HepG2 (cell line): ENCODE measurements at places on chromosomes 6 and 20. TPM values are rescaled to one million over a fixed set of nuclear protein-coding genes. Genes with fewer than 3 reads are reported as not detected.

GRCh38 chr6:75943381-75943780 lies 129.1 kb downstream of the IMPG1 start:
- no peak overlapping the region for H3K4me3 ChIP-seq
- no peak overlapping the region for H3K27ac ChIP-seq
- no peaks in the 10 kb centered on the region for H3K36me3 ChIP-seq
- H3K27me3 ChIP-seq, result no peaks in the 10 kb centered on the region
- peaks cover 16% of the 10 kb centered on the region for H3K4me1 ChIP-seq

- H3K27ac ChIP-seq, result no peak overlapping the region
- peaks cover 21% of the 10 kb centered on the region for H3K27me3 ChIP-seq
- no peak for DNase-seq
- no peaks in the 10 kb centered on the region for H3K4me1 ChIP-seq
Observed at GRCh38 chr6:169976301-169977081, 225.1 kb downstream of the ERMARD start.

GRCh38 chr6:160132776-160133338 lies 11.2 kb downstream of the SLC22A1 start:
- no peaks in the 10 kb centered on the region for H3K27me3 ChIP-seq
- H3K4me1 ChIP-seq, result peaks cover 50% of the 10 kb centered on the region
- DNase-seq, result no peak
- no peak overlapping the region for H3K4me3 ChIP-seq

DNA sequence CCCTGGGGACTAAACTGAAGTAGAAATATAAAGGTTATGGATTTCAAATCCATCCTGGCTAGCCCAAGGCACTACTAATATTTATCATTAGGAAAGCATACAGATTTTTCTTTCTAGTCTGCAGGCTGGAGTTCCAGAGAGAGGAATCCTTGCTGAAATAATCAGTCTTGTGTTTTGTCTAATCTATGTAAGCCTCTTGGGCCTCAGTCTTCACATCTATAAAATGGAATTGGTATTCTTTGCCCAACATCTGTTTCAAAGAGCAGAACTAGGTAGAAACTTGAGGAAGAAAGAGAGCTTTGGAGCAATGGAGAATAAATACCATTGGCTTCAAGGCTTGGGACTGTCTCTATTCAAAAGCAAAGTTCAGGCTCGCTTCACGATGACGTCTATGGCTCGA lies 212.0 kb downstream of the ZMYND8 start:
- no peak for DNase-seq
- H3K27me3 ChIP-seq, result peaks cover 6% of the 10 kb centered on the region; the same call in 1 of the 3 replicates
- no peak overlapping the region for H3K27ac ChIP-seq
- no peaks in the 10 kb centered on the region for H3K36me3 ChIP-seq
- peaks cover 24% of the 10 kb centered on the region for H3K4me1 ChIP-seq

- no peak overlapping the region for H3K27ac ChIP-seq
- H3K4me3 ChIP-seq, result no peak overlapping the region
- no peak for DNase-seq
- peaks cover 41% of the 10 kb centered on the region for H3K4me1 ChIP-seq
- peaks cover 20% of the 10 kb centered on the region; the same call in 1 of the 3 replicates for H3K36me3 ChIP-seq
Observed at GRCh38 chr20:33830371-33830770, 19.2 kb downstream of the CHMP4B start.

DNA sequence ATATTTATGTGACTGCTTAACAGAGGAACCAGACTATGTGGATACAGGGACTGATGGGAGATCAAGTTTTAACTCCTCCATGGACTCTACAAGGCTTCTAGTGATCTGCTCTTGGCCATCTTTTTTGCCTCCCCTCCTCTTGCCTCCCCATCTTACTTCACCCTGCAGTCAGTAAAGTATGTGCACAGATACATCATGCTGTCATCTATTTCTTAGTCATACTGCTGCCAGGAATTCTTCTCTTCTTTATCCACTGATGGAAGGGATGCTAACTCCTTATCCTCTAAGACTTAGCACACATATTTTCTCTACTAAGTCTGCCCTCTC lies 27.6 kb upstream of the FAM83C start:
- no peak overlapping the region for H3K4me3 ChIP-seq
- DNase-seq, result no peak
- peaks cover 4% of the 10 kb centered on the region; the same call in 1 of the 2 replicates for H3K36me3 ChIP-seq
- peak overlapping the region; percentile 1 for H3K27ac ChIP-seq

DNA sequence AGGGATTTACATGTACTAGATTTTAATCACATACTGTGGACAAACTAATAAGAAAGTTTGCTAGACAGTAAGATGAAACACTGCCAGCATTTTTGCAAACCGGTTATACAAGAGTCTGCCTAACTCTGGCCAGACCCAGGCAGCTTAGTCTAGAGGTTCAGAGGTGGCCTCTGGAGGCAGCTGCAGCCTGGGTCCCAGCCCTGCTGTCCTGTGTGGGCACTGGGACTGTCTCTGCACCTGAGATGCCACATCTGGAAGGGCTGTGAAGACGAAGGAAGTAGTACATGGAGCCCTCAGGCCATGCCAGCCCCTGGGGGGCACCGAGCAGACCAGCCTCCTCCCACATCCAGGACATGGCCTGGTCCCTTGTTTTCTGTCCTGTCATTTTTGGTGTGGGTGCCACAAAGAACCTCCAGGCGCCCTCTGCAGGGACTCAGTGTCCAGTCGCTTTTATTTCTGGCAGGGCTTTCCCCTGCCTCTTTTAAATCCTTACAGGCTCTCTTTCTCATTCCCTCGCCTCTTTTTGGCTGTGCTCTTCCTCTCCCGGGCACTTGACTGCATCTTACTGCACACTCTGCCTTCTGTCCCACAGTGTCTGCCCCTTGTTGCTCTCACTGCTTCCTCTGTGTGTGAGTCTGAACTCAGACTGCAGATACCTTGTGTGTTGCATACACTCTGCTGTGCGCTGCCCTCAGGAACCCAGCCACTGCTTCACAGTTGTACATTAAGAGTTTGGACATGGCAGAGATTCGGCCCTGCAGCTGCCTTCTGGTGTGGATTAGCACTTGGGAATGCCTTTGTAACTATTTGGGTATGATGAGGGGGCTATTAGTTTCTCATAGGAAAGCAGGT lies 216.7 kb downstream of the ZDHHC14 start:
- H3K36me3 ChIP-seq, result peaks cover 3% of the 10 kb centered on the region; the same call in 1 of the 2 replicates
- H3K27me3 ChIP-seq, result no peaks in the 10 kb centered on the region
- H3K4me3 ChIP-seq, result no peak overlapping the region
- no peak overlapping the region for H3K27ac ChIP-seq

DNA sequence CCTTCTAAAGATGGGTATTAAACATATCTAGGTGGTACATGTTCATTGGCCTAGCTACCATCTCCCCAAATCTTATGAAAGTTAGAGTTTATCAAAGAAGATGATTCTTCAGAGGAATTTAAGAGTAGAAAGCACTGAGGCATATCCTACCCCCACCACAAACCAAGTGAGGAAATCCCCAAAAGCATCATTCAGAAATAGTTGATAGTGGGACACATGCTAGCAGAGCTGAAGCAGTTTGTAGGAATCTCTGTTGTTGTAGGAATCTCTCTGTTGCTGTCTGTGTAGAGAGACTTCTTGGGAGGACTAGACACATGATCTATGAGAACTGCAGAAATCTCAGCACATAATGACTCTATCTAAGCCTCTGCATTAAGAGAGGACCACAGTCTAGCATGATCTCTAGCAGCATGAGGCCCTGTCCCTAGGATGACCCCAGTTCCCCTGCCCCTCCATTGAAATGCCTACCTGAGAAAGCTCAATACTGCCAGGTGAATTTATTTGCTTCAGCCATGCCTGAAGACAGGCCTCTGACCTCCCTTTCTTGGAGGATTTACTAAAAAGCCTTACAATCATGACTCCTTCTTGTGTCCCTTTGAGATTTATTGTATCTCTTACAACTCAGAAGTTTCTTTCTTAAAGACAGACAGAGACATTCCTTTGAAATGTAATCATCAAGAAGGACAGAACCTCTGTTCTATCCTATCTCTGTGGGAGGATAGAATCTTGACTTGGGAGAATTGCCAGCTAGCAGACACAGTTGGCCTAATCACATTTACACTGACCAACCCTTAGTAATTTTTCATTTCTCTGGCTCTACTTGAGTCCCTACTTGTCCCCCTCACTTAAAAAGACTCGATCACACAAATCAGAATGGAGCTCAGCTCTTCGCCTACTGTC lies 582.4 kb downstream of the PHF3 start:
- no peak for DNase-seq
- no peak overlapping the region for H3K27ac ChIP-seq
- no peaks in the 10 kb centered on the region for H3K27me3 ChIP-seq
- no peaks in the 10 kb centered on the region for H3K4me1 ChIP-seq
- H3K4me3 ChIP-seq, result no peak overlapping the region

- no peaks in the 10 kb centered on the region for H3K4me1 ChIP-seq
- H3K27ac ChIP-seq, result no peak overlapping the region
- no peak for DNase-seq
Observed at GRCh38 chr20:46455729-46456128, 49.3 kb upstream of the ELMO2 start.

- no peak overlapping the region for H3K4me3 ChIP-seq
- H3K36me3 ChIP-seq, result no peaks in the 10 kb centered on the region
- H3K4me1 ChIP-seq, result no peaks in the 10 kb centered on the region
- no peak for DNase-seq
Observed at GRCh38 chr6:33929575-33930288, 125.9 kb upstream of the MLN start.

GRCh38 chr20:53878262-53879047 lies 191.9 kb downstream of the BCAS1 start:
- H3K4me1 ChIP-seq, result peaks cover 54% of the 10 kb centered on the region
- peak overlapping the region; percentile 5; the same call in 1 of the 2 replicates for H3K4me3 ChIP-seq
- no peaks in the 10 kb centered on the region for H3K27me3 ChIP-seq
- no peaks in the 10 kb centered on the region for H3K36me3 ChIP-seq
- DNase-seq, result no peak

GRCh38 chr20:43911066-43911465 lies 3.6 kb upstream of the TOX2 start:
- H3K27ac ChIP-seq, result no peak overlapping the region
- no peak for DNase-seq
- no peaks in the 10 kb centered on the region for H3K4me1 ChIP-seq

GRCh38 chr6:121105461-121105860 lies 228.8 kb downstream of the TBC1D32 start:
- H3K36me3 ChIP-seq, result no peaks in the 10 kb centered on the region
- no peaks in the 10 kb centered on the region for H3K4me1 ChIP-seq
- no peaks in the 10 kb centered on the region for H3K27me3 ChIP-seq

SEMG1 gene
- total RNA-seq, result not detected in 2 replicates

HDGFL1 gene
- not detected in 2 replicates for total RNA-seq

TREML4 gene
- not detected in 2 replicates for total RNA-seq
